Posterior cingulate gyrus (tissue), 11 donors: ENCODE measurements at places on chromosomes 2 and 18.

DNA sequence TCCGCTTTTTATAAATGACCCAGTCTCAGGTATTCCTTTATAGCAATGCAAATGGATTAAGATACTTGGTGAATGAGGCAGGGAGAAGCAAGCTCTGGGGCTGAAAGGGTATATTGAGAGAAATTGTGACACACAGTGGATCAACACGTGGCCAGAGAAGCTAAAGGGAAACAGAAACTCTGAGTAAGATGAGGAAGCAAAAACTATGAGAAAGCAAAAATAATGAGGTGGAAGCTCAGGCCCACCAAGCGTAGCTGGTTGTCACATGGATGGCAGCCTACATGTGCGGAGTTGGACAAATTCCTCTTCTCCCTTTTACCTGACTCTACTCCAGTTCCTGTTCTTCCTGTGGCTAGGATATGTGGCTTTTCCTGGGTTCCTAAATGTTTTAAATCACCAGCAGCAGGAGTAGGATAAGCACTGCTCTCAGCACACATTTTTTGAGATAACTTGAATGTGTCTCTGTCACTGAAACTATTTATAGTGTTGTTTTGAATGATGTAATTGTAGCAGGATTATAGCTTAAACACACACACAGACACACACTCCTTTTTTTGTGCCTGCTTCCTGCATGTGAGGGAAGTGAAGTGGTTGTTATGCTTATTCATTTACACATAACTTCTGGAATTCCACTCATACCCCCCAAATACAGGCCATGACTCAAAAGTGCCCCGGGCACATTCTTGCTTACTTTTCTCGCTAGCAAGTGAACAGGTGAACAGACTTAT, 30.1 kb upstream of the EPC2 start:
- no peak for DNase-seq

DNA sequence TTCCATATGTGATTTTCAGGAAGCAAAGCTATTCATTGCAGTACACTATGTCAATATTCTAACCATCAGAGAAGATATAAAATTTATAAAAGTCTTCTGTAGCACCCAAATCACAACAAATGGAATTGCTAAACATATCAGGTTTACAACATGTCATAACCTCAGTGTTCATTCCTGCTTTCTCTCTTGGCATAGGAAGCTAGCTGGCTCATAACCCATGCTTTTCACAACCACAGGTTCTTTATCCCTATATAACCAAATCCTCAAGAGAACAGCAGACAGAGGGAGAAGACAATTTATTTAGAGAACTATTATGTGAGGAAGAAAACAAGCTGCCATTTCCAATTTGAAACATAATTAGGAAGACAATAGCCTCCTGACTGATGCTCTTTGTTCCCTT, 997.0 kb upstream of the ACVR2A start:
- no peak for DNase-seq

GRCh38 chr2:159639712-159640111, 23.4 kb upstream of the BAZ2B start:
- no peak for DNase-seq

DNA sequence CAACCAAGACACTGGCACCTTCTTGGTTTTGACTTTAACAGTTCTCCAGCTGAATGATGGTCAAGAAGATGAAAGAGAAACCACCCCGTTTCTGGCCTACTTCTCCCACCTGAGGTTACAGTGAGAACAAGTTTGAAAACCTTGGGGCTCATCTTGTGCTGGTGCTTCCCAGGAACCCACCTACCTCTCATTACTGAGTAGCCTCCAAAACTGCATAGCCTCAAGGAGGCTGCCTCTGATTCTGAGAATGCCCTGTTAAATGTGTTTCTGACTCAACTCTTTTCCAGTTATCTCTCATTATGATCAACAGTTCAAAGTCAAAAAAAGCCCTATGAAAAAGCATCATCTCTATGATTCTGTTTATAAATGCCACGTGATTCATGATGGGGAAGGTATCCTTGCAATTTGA, 121.9 kb downstream of the CACNB4 start:
- no peak for DNase-seq

- no peak for DNase-seq
These were observed 96.7 kb downstream of the TMEM163 start for GRCh38 chr2:134621939-134622705.

DNA sequence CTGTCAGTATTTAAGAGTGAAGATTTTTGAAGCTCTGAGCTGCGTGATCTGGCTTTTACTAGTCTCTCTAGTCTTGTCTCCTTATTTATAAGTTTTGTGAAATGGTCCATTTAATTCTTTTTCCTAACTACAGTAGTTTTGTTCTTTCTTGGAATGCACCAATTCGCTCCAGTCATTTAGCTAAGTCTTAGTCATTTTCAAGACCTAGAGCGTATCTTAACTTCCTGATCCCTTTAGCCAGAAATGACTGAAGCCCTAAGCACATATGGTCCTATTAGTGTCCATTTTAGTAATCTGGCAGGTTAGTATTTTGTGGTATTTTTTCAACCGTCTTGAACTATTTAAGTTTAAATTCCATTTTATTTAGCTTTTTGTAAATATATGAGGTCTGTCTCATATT, 3.6 kb downstream of the BIRC6 start:
- no peak for DNase-seq

GRCh38 chr2:72143441-72144273, 4.0 kb downstream of the CYP26B1 start:
- no peak for DNase-seq

DNA sequence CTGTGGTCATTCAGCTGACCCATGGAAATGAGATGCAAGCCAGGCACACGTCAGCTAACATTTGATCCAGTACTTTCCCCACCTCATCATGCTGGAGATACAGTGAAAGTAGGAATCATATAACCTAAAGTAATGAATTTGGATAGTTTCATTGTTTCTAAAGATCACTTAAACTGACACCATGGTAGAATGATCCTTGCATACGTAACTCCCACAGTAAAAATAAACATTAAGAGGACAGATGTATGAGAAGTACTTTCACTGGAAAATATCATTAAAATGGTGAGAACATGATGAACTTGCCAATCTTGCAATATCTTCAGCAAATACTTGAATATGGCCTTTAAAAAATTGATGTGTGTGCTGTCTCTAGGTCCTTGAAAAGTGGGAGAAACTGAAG, 85.4 kb downstream of the MAIP1 start:
- DNase-seq: no peak

DNA sequence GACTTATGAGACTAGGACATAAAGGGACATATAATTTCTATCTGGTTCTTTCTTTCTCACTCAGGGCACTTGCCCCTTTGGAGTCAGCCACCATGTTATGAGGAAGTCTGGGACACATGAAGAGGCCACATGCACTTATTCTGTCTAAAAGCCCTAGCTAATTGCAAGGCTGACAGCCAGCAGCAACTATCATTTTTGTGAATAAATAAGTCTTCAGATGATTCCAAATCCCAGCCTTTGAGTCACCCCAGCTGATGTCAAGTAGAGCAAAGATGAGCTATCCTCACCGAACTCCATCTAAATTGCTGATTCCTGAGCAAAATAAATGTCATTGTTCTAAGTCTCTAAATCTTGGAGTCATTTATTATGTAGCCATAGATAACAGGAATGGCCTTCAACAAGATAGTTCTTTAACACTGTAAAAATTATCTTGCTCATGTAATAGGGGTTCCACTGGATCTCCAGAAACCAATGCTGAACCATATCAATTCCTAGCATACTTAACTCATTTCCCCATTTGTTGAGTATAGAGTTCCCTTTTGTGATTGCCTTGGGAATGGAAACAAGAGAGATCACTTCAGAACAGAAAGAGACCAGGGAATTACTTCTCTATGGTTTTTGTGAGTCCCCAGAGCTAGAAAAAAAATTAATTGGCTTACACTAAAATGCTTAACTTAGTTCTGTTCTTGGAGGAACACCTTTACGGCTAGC, 50.6 kb upstream of the FN1 start:
- DNase-seq: no peak

DNA sequence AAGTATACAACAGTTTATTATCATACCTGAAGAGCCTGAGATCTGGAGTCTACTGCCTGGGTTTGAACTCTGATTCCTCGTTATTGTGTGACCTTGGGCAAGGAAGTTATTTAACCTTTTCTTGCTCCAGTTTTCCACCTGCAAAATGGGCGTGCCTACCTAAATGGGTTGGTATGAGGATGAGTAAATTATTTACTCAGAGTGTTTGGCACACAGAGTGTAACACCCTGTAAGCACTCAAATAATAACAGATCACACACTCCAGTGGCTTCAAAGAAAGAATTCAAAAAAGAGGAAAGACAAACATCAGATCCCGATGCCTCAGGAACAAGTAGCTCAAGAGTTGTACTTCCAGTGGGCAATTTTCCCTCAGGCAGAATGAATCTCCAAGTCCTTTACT, 2.4 kb downstream of the SRD5A2 start:
- no peak for DNase-seq

GRCh38 chr18:28390022-28390421, 213.1 kb upstream of the CDH2 start:
- no peak for DNase-seq

- no peak for DNase-seq
These were observed 218.3 kb upstream of the FBXO11 start for GRCh38 chr2:48124592-48124991.

DNA sequence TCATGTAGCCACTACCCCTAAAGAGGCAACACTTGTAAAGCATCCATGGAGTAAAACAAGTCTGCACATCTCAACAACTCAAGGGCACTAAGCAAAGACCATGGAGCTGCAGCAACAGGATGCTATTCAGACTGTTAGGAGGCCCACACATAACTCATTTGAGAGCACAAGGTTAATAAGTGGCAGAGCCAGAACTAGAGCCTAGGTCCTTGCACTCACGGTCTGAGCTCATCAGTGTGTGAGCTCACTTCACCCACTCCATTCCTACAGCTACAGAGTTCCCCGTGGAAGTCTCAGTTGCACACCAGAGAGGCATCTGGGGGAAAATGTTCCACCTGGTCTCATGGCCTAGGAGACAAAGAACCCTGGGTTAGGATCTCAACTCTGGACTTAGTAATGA, 35.0 kb downstream of the TTC32 start:
- DNase-seq: no peak

GRCh38 chr2:75224636-75225094, 25.3 kb upstream of the TACR1 start:
- DNase-seq: no peak

GRCh38 chr2:98912957-98913915, 22.8 kb downstream of the CRACDL start:
- DNase-seq: no peak

DNA sequence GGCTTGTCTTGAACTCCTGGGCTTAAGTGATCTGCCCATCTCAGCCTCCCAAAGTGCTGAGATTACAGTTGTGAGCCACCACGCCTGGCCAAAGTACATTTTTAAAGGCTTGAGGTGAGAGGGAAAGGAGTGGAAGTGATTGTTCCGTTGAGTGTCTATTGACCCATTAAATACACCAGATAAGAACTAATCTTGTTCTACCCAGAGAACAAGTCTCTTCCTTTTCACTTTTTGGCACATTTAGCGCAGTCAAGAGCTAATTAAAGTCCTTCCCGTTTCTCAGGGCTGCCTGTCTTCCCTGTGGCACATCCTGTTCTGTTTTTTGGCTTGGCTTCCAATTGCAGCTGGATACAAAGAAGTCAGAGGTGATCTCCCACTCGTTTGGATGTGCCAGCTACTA, 172.3 kb downstream of the ALPK2 start:
- DNase-seq: no peak

- no peak for DNase-seq
These were observed 1.7 kb upstream of the CTDSP1 start for GRCh38 chr2:218397820-218398436.

- DNase-seq: no peak
These were observed 117.1 kb downstream of the ZFP36L2 start for GRCh38 chr2:43109261-43109743.

GRCh38 chr18:11454040-11454439, 155.4 kb upstream of the SLC35G4 start:
- no peak for DNase-seq

DNA sequence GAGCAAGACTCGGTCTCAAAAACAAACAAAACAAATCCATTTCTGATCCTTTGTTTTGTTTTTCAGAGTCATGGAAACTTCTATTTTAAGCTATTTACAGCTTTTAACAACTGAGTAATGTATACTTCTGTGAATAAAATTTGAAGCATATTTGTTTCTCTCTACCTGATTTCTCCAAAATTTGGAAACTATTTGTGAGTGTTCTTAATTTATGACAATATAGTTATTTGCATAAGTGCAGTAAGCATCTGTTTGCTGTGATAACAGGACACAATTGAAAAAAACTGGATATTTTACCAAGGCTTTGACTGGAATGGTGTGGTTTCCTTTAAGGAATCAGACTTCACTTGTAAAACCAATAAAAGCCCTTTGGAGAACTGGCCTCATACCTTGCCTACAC, 53.3 kb upstream of the GULP1 start:
- no peak for DNase-seq

- no peak for DNase-seq
These were observed 197.5 kb downstream of the CDH20 start for GRCh38 chr18:61530681-61531080.

DNA sequence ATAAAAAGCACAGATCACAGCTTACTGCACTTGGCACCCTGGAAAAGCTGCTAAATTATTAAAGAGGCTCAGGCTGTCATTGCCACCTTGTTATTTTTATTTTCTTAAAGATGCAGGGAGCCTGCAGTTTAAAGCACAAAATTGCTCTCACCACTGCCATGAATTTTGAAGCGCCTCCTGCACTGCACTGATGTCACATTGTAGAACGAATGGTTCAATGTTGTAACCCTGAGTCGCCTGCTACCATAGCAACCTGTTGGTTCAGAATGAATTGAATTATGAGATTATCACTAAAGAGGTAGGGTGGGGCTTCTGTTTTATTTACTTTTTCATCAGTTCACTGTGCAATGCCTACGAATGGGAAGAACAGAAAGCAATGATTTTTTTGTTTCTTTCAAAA, 16.5 kb downstream of the SCG2 start:
- DNase-seq: no peak

- DNase-seq: no peak
These were observed 20.9 kb upstream of the TFPI start for GRCh38 chr2:187574969-187575750.

DNA sequence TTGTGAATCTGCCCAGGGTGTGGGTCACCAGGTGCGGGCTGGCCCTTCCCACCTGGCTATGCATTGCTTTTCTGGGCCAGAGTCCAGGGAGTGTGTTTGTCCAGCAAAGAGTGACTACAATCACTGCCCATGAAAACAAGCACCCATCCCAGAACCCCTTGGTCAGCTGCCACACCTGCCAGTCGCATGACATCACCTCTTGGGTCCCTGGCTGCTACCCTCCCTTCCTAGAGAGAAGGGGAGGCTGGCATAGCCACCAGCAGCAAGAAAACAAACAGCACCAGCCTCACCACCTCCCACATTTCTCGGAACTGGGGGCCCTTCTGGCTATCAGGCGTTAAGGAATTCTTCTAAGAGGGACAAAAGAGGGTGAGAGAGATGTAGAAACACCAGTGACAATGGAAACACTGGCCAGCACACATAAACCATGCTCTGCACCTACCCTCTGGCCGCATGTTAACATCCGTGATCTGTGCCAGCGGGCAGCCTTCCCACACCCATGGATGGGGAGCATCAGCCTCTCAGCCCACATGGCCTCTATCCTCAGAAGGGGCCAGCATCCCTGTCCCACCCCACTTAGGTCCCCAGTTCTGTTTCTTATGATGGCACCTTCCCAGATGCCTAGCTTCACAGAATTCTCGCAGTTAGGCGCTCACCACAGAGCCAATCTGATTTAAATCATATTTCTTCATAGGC, 109.7 kb upstream of the GLI2 start:
- DNase-seq: no peak

GRCh38 chr2:46701152-46701551, 214.5 kb downstream of the MCFD2 start:
- DNase-seq: no peak
